AG09319 (cell line): ENCODE measurements at places on chromosomes 7 and 10.

GRCh38 chr10:130834170-130834569, 477.4 kb downstream of the TCERG1L start:
- DNase-seq = no peak

DNA sequence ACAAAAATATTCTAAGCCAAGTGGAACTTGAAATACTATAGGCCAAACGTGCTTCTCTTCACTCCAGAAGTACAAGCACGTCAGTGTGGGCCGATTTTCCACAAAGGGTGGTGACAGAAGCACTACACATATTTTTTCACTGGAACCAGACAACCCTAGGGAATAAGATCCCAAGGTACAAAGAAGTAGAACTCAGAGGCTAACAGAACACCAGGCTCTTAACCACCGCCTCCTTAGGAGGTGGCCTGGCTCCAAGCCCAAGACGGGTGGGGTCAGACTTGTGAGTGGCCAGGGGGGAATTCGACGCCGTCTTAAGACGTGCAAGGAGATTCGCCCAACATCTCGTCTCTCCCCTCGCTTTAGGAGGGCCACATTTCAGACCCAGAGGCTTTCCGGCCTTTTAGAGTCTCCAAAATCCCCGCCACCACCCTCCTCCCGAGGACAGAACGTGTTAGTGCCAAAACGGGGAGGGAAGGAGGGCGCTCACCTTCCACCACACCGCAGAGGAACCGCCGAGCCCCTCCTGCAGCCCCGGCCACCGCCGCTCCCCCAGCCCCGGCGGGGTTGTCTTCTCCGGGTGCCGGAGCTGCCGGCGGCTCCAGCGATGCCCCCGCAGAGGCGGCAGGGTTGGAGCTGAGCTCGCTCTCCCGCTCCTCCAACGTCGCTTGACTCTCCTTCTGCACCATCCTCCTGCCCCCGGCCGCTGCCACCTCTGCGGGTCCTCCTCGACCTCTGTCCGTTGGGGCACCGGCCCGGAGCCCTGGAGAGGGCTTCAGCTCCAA, 716 bp downstream of the OGA start:
- peak; percentile 92 for DNase-seq

DNA sequence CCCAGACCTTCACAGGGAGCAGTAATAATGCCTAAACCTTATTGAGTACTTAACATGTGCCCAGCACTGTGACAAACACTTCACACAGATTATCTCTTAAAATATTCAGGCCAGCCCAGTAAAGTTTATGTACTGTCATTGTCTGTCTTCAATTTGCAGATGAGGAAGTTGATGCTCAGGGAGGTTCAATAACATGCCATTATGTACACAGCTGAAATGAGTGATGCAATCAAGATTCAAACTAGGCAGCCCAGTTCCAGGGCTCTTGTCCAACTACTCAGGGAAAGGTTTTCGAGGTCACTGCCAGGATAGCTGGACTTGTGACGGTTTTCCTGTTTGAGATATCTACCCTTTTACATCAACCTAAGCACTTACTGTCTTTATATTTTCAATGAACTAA, 56.1 kb downstream of the AUTS2 start:
- DNase-seq = no peak

- no peak for DNase-seq
Observed at GRCh38 chr7:152986376-152986775, 226.8 kb downstream of the ACTR3B start.

DNA sequence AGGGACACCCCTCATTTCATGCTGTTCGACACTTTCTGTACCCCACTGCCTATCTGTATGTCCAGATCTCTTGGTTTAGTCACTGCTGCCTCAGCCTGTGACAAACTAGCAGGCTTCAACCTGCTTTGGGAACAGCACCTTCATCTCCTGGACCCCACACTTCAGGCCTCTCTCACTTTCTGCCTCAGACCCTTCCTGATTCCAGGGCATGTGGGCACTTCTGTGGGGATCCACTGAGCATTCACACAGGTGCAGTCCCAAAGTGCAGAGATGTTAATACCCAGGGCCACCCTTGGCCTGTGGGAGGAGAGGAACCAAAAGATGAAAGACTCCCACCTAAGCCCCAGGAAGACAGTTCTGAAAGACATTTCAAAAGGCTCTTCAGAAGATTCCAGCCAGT, 29.4 kb upstream of the C10orf71 start:
- no peak for DNase-seq

DNA sequence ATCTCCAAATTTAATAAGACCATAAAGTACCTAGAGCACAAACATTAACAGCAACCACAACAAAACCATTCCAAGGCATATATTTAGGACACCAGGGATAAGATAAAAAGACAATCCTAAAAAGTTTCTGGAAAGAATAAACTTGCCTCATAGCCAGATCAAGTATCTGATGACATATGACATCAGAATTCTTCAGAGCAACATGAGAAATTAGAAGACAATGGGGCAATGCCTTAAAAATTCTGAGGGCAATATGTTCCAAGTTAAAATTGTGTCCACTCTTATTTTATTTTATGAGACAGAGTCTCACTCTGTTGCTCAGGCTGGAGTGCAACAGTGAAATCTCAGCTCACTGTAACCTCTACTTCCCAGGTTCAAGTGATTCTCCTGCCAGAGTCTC, 2.8 kb downstream of the EFCAB10 start:
- no peak for DNase-seq

DNA sequence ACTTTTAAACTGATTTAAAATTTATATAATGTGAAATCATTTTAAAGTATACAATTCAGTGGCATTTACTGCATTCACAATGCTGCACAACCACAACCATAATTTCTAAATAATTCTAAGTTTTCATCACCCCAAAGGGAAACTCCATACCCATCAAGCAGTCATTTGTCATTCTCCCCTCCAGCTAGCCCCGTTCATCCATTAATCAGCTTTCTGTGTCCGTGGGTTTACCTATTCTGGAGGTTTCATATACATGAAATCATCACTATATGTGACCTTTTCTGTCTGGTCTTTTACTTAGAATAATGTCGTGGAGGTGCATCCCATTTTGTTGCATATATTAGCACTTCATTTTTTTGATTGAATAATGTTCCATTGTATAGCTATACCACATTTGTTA, 214.1 kb downstream of the ADK start:
- no peak for DNase-seq

DNA sequence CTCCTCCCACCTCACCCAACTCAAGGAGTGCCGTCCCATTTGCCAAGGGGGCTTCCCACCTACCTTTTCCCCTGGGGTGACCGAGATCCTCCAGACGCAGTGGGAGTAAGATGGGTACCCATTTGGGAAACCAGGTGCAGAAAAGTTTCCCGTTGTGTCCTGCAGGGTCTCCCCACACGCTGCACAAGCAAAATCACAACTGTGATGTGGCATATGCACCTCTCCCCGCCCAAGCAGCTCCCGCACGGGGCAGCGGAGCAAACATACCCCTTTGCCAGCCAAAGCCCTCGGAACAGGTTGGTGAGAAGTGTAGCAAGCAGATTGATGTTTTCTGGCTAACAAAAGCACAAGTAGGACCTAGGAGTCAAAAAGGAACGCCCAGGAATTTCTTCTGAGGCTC, 51.5 kb upstream of the OPALIN start:
- no peak for DNase-seq

GRCh38 chr10:109974504-109975191, 33.1 kb upstream of the ADD3 start:
- DNase-seq = no peak

- DNase-seq = no peak
Observed at GRCh38 chr7:5139998-5140397, 50.0 kb upstream of the WIPI2 start.

DNA sequence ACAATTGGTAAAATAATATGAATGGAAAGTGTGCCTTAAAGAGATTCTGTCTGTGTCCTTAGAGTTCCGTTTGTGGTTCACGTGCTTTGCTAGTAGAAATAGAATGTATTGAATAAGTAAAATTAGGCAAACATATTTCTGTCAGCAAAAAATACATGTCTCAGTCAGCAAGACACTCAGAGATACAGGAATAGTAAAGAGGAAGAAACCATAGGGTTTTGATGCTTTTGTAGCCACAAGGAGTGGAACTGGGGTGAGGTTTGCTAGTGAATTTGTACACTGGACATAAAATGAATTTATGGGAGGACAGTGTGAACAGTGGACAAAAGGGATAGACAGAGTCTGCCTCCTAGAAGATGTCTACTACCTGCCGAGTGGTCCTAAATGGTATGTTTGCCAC, 289.2 kb upstream of the NRP1 start:
- DNase-seq = no peak

GRCh38 chr7:134350709-134351108, 34.0 kb upstream of the SLC35B4 start:
- DNase-seq = no peak

- DNase-seq = no peak
Observed at GRCh38 chr10:1070919-1071318, 14.7 kb downstream of the WDR37 start.

DNA sequence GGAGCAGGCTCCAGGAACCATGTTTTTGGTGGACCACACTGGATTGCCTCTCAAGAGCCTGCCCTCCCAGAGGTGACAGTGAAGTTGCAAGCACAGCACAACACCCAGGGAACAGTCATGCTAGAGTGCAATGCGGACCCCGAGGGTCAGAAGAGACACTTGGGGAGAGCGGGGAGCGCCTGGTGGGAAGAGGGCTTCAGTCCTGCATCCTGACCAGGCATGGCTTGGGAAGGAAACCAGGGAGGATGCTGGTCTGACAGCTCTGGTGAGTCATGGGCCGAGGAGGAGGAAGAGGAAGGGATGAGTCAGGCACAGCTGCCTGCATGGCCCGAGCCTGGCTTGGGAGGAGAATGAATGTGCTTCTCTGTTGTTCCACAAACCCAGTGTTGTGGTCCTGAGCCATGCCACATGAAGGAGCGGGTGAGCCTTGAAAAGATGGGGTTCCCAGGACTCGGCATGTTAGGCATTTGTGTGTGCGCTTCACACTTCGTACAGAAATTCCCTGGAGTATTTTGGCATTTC, 29.5 kb upstream of the ANKRD2 start:
- peak; percentile 65 for DNase-seq

DNA sequence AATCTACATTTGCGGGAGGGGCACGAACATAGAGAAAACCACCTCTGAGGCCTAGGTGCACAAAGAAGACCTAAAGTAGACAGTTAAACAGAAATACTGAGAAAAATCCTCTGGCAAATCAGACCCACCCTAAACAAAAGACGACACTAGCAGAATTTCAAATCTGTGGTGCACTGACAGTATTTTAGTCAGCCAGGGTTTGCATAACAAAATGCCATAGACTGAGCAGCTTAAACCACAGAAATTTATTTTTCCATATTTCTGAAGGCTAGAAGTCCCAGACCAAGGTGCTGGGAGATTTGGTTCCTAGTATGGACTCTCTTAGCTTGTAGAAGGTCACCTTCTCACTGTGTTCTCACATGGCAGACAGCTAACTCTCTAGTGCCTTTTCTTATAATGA, 26.3 kb downstream of the IPMK start:
- no peak for DNase-seq

- no peak for DNase-seq
Observed at GRCh38 chr10:49768329-49768728, 6.2 kb upstream of the OGDHL start.

DNA sequence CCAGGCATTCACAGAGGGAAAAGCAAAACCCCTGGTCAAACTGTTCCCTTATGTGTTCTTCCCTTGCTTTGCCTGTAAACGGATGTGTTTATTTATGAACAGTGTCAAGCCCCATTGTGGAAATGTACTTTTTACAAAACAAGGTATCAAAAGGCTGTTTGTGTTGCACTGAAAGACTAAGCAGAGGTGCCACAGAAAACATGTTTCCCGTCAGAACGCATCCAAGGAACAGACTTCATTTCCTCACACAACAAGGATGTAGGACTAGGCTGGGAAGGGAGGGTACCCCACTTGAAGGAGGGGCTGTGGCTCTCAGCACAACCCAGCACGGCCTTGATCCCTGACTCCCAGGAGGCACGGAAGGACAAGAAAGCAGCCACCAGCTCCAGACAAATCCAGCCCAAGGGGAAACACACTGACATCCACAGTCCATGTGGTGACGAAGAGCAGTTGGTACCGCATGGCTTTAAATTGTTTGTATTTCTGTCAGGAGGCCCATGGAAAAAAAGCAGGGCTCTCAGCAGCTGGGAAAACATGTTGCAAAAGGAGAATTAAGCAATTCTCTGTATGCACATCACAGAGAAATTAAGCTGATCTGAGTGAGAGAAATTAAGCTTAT, 85.6 kb downstream of the RNF216 start:
- no peak for DNase-seq

- no peak for DNase-seq
Observed at GRCh38 chr10:14371581-14371980, 40.9 kb upstream of the FRMD4A start.

- DNase-seq = no peak
Observed at GRCh38 chr10:110513949-110514348, 16.2 kb downstream of the DUSP5 start.

GRCh38 chr7:151053096-151053495, 4.6 kb downstream of the CDK5 start:
- DNase-seq = no peak

DNA sequence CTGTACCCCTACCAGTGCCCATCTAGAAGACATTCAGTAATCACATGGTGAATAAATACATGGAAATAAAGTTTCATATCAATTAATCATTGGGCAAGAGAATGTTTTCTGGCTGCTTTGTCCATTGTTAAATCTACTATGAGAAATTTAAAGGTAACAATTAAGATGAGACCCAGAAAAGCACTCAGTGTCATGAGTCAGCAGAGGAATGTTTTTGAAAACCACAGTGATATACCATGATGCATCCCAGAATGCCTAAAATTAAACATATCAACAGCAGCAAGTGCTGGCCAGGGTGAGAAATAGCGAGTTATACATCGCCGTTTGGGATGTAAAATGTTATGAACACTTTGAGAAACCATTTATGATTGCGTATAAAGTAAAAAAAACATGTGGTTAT, 825.3 kb upstream of the C7orf33 start:
- no peak for DNase-seq

- DNase-seq = no peak
Observed at GRCh38 chr7:106863274-106863997, 1.6 kb upstream of the PIK3CG start.

DNA sequence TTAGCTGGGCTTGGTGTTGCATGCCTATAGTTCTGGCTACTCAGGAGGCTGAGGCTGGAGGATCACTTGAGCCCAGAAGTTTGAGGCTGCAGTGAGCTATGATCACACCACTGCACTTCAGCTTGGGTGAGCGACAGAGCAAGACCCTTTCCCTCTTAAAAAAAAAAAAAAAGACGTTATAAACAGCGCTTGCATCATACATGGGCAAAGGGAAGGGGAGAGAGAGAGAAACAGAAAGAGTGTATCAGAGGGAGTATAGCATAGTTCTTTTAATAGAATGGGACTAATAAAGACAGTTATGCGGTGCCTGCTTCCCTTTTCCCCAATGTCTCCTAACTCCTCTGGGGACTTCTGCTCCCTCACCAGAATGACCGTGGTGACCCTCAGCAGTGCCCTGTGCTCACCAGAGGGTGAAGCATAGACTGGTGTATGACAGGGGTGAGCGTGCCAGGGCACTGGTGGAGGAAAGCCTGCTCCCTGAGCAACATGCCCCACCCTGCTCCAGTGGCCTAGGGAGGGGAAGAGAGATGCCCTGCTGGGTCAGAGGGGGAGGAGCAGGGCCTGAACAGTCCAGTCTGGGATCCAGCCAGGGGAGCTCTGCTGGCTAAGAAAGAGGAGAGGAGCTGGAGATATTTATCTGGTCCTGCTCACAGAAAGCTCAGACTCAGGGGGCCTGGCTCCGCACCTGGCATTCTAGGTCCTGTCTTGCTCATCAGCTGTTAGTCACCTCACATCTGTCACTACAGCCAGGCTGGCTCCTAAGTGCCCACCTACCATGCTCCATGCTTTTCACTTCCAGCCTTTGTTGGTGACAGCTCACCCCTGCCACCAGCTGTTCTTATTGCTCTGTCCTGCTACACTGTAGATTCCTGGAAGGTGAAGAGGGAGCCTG, 2.2 kb downstream of the PDZD7 start:
- no peak for DNase-seq

- DNase-seq = no peak
Observed at GRCh38 chr7:20352573-20353306, 22.0 kb downstream of the ITGB8 start.
